ENCODE measurements at places on chromosomes 3 and 15. TPM values are rescaled to one million over a fixed set of nuclear protein-coding genes. Genes with fewer than 3 reads are reported as not detected.

The SV2B gene
- total RNA-seq = not detected

The CTXN2 gene
- not detected for total RNA-seq

The GP5 gene
- not detected for total RNA-seq

The GNAT1 gene
- not detected for total RNA-seq

The PTX3 gene
- total RNA-seq = 12.7 TPM

The GOLGA6L9 gene
- total RNA-seq = 1.9 TPM

The IQSEC1 gene
- 8.1 TPM for total RNA-seq

DNA sequence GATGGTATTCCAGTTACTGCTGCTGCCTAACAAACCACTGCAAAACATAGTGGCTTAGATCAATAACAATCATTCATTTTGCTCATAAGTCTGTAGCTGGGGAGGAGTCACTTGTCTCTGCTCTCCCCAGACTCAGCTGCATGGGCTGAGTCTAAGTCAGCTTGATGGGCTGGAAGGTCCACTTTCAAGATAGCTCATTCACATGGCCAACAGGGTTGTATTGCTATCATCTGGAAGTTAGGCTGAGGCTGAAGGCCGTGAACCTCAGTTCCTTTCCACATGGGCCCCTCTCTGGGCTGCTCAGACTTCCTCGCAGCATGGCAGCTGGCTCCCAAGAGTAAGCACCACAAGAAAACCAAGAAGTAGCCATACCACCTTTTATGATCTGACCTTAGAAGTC, 28.7 kb upstream of the BFSP2 start:
- DNase-seq = no peak

DNA sequence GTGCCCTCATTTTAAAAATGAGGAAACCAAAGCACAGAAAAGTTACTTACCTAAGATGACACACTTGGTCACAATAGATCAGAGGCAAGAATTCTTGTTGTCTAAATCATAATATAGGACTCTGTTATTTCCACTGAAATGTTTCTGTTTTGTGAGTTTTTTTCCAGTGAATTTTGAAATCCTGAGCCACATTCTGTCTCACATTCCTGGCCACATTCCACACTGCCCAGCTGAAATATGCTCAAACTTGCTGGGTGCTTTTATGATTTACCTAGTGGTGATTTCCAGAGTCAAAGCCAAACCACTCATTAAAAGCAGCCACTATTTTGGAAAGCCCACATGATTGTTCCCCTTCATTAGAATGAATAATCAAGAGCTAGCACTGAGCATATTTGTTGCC, 82.3 kb upstream of the NPHP3 start:
- no peak for DNase-seq

- DNase-seq = no peak
Measured at GRCh38 chr3:148420242-148420641, 277.5 kb upstream of the AGTR1 start.

GRCh38 chr3:42036483-42036823, 54.7 kb upstream of the TRAK1 start:
- peak; percentile 89 for DNase-seq

GRCh38 chr3:114270019-114270418, 23.8 kb upstream of the TIGIT start:
- DNase-seq = no peak

DNA sequence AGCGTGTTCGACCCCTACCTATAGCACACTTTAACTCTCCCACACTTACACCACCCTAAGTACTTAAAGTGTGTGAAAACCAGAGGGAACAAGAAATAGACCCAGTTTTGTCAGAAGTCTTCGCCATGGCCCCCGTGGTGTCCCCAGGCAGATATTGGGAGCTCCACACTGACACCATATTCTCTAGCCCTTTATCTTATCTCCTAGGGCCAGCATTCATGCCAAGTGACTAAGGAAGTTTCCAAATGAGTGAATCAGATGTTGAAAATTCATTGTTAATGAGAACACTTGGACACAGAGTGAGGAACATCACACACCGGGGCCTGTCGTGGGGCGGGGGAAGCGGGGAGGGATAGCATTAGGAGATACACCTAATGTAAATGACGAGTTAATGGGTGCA, 31.8 kb downstream of the P3H2 start:
- peak; percentile 69 for DNase-seq

GRCh38 chr3:127286571-127287140, 1.2 kb downstream of the PRR20G start:
- DNase-seq = peak; percentile 78
